Esophagus squamous epithelium (tissue), 5 donors: ENCODE measurements at places on chromosomes 1 and 21. TPM values are rescaled to one million over a fixed set of nuclear protein-coding genes. Genes with fewer than 3 reads are reported as not detected.
A peak's percentile ranks its signal among the peaks of the same experiment; 100 is the strongest.

- DNase-seq = no peak
Observed at GRCh38 chr1:155529929-155530328, 32.7 kb downstream of the ASH1L start.

DNA sequence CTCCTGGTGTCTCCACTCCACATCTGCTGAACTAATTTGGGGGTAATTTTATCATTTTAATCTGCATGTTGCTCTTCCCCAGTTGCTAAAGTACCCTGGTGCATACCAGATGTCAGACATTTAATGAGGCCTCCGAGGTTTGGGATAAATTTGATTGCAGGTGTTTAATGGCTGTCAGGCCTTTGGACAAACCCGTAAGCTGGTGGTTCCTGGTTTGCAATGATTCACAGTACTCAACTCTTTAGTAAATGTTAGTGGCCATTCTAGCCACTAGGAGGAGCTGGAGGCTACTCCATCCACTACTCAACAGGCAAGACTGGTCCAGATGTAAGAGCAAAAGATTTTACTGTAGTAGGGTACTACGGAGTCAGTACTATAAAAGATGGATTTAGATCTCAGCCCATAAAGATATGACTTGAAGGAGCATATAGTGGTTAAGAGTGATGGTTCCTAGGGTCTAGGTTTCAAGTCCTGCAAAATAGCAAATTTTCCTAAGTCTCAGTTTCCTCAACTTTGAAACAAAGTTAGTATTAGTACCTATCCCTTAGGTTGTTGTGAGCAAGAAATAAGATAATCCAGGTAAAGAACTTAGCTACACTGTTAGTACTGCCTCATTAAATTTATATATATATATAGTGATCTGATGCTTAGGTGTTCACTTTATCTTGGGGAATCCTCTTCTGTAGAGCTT, 132.8 kb downstream of the SNX7 start:
- DNase-seq = no peak

GRCh38 chr1:150281758-150282557, at the start of gene CIART:
Gene CIART (plus strand): TSS chr1:150282554. CDS start chr1:150283268, 714 bp downstream.
- DNase-seq = peak; percentile 64

GRCh38 chr1:62210960-62211359, 16.3 kb downstream of the L1TD1 start:
- DNase-seq = no peak

DNA sequence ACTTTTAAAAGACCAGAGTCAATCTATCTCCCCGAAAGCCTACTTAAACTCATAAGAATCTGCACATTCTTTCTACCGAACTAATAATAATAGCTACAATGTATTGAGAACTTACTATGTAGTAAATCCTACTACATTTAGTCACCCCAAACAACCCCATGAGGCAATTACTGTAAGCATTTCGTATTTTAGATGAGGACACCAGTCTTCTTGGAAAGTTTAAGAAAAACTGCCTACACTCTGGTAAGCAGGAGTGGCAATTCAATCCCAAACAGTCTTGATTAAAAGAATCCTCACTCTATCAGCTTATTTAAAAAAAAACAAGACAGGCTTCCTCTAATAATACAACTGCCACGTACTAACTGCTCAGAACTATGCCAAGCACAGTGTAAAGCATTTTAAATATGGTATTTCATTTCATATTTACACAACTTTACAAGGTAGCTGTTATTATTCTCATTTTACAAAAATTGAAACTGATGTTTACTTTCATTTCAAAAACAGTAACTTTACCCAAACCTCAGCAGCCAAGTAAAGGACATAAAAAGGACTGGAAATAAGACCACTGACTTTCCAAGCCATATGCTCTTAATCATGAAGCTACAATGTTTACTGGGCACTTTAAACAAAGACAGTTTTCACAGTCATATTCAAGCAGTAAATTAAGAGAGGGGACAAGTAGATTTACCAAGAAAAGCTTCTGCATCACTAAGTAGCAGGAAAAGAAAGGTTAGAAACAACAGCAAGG, 13.9 kb downstream of the ARID4B start:
- DNase-seq = no peak

GRCh38 chr21:27246741-27247140, 279.9 kb upstream of the ADAMTS5 start:
- DNase-seq = no peak

- DNase-seq = no peak
Observed at GRCh38 chr1:7629465-7630195, 141.5 kb upstream of the VAMP3 start.

DNA sequence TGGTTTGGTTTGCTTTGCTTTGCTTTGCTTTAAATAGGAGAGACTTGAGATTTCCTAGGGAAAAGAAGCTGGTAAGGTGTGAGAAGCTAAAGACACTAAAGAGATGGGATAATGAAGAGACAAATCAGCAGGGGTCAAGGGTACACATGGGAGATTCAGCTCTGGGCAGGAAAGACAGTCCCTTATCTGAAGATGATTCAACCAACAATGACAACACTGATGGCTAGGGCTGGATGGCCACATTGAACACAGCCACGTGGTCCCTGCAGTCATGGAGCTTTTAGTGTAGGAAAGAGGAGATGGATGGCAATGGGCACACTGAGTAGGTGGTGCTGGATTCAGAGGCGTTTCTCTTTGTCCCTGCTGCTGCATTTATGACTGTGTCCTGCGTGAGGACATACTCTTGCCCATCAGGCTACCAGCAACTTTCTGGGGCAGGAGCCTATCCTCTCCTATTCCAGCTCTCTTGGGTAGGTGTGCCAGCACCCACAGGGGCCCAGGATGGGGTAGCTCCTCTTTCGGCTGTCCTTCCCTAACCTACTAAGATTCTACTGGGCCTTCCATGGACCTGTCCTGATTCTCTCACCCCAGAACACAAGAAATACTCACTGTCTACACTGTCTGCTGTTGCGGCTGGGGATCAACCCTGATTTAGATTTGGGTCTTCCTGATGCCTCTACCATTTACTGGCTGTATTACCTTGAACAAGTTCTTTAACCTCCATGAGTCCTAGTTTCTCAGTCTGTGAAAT, 1.4 kb upstream of the SHISA4 start:
- DNase-seq = no peak

- no peak for DNase-seq
Observed at GRCh38 chr21:42580793-42581321, 67.2 kb downstream of the SLC37A1 start.

- DNase-seq = no peak
Observed at GRCh38 chr1:160656737-160657136, 9.9 kb upstream of the SLAMF1 start.

GRCh38 chr1:231192620-231193163, 30.8 kb downstream of the TRIM67 start:
- DNase-seq = no peak

GRCh38 chr1:55156093-55156492, 59.1 kb downstream of the USP24 start:
- no peak for DNase-seq

GRCh38 chr1:157154291-157154690, 16.1 kb upstream of the ETV3 start:
- DNase-seq = no peak

Gene LCE2B
- total RNA-seq = not detected

Gene TFF2
- total RNA-seq = not detected

Gene PMVK
- total RNA-seq = 29.0 TPM
